IMR-90 (cell line): ENCODE measurements at places on chromosomes 2 and 18. TPM values are rescaled to one million over a fixed set of nuclear protein-coding genes. Genes with fewer than 3 reads are reported as not detected.

Gene APCDD1
- 0.83 and 1.1 TPM in 2 replicates for total RNA-seq

Gene CRYBA2
- total RNA-seq = not detected in 2 replicates

Gene ABCG8
- not detected in 2 replicates for total RNA-seq

Gene MITD1
- 4.3 and 19.4 TPM in 2 replicates for total RNA-seq

Gene SCN3A
- total RNA-seq = 0.90 and 1.4 TPM in 2 replicates

Gene SOCS6
- 53.9 and 57.4 TPM in 2 replicates for total RNA-seq

Gene FNDC4
- total RNA-seq = 7.3 and 7.5 TPM in 2 replicates

Gene TM4SF20
- total RNA-seq = under 0.01 TPM in 2 replicates

Gene GCG
- not detected in 2 replicates for total RNA-seq

Gene TEX261
- total RNA-seq = 26.3 and 31.1 TPM in 2 replicates

Gene MATN3
- 0.90 and 1.1 TPM in 2 replicates for total RNA-seq
